Stimulated activated CD4-positive, alpha-beta T cell treated with anti-CD3 and anti-CD28 coated beads, Interleukin-4, amount 100 ng/mL, for 1 hour (primary cell): ENCODE measurements at places on chromosomes 2 and 18.

- no peak for DNase-seq
These were observed 56.4 kb downstream of the MAP4K3 start for GRCh38 chr2:39380525-39381150.

DNA sequence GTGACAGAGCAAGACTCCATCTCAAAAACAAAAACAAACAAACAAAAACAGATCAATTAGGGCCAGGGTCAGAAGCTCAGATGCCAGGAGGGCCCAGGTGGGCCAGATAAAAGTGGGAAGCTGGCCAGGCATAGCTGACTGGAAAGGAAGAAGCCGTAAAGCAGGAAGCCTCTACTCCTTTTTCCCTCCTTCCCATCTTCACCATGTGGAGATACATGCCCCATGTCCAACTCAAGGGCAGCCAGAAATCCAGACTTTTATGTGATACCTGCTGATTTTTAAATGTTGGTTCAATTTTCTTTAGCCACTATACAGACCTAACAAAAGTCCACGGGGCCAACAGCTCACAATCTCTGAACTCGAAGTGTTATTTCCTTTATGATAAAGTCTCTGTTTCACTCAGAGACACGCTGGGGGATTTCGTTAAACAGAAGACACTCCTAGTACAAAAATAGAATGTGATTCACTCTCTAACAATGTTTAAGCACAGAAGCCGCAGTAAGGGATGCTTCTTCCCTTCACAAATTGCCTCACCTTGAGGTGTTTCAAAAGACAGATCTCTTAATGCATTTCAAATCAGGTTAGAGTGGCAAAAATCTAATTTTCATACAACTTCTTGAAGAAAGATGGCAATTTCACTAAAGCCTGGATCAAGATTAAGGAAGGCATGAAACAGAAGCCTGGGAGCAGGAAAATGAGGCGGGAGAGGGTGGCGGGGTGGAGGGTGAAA is 14.0 kb downstream of the TMEM247 start:
- DNase-seq, result no peak

GRCh38 chr18:80086281-80086680 is 22.8 kb upstream of the ADNP2 start:
- DNase-seq, result no peak

GRCh38 chr2:128780434-128781080 is 461.9 kb upstream of the HS6ST1 start:
- DNase-seq, result no peak

DNA sequence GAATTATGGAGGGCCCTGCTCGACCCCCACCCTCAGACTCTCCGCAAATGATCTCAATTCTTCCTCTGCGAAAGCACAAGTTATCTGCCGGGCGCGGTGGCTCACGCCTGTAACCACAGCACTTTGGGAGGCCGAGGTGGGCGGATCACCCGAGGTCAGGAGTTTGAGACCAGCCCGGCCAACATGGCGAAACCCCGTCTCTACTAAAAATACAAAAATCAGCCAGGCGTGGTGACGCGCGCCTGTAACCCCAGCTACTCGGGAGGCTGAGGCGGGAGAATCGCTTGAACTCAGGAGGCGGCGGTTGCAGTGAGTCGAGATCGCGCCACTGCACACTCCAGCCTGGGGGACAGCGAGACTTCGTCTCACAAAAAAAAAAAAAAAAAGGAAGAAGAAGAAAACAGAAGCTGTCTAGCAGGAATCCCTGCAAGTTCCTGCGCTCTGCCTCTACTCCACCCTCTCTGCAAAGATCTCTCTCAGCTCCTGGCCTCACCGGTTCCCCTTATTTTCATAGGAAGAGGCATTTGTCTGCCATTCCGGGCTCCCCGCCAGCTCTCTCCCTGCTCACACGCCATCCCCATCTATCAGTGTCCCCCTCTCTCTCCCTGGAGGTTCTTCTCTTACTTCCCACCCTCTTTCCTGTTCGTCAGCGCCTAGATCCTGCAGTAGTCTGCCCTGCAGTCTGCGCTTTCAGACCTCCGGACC is 13.5 kb upstream of the COLEC12 start:
- no peak for DNase-seq

DNA sequence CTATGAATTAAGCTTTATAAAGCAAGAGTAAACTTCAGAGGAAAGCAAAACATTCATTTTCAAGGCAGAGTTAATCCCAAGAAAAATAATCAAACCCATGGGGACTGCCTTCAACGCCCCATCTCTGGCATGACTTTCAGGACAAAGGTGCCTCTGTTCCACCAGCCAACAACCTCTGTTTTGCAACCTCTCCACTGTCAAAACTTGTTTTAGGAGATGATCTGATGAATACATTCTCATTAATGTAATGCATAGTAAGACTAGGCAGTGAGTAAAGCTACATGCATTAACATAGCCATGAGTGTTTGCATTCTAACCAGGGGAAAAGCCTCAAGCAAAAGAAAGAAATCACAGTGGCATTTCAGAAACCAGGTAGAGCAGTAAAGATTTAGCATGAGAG is 357.0 kb downstream of the FBXO15 start:
- no peak for DNase-seq

GRCh38 chr2:105769504-105769903 is 24.8 kb downstream of the NCK2 start:
- DNase-seq, result no peak
